ENCODE measurements at places on chromosomes 3 and 15.

- ATAC-seq: no peak
These were observed 103.1 kb downstream of the OTOL1 start for GRCh38 chr3:161599697-161600096.

- no peak for ATAC-seq
These were observed 203.5 kb downstream of the UBE2E2 start for GRCh38 chr3:23406601-23407000.

DNA sequence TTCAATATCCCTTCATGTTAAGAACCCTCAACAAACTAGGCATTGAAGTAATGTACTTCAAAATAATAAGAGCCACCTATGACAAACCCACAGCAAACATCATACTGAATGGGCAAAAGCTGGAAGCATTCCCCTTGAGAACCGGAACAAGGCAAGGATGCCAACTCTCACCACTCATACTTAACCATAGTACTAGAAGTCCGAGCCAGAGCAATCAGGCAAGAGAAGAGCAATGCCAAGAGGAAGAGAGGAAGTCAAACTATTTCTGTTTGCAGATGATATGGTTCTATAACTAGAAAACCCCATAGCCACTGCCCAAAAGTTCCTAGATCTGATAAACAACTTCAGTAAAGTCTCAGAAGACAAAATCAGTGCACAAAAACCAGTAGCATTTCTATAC is 161.9 kb downstream of the UBE2E2 start:
- no peak for ATAC-seq

- peak; percentile 55 for ATAC-seq
These were observed 280.8 kb upstream of the ROPN1 start for GRCh38 chr3:124272605-124273151.

GRCh38 chr3:133829310-133829707 is 23.7 kb downstream of the SRPRB start:
- ATAC-seq: no peak

GRCh38 chr3:146732325-146732724 is 127.2 kb upstream of the PLSCR5 start:
- ATAC-seq: no peak

DNA sequence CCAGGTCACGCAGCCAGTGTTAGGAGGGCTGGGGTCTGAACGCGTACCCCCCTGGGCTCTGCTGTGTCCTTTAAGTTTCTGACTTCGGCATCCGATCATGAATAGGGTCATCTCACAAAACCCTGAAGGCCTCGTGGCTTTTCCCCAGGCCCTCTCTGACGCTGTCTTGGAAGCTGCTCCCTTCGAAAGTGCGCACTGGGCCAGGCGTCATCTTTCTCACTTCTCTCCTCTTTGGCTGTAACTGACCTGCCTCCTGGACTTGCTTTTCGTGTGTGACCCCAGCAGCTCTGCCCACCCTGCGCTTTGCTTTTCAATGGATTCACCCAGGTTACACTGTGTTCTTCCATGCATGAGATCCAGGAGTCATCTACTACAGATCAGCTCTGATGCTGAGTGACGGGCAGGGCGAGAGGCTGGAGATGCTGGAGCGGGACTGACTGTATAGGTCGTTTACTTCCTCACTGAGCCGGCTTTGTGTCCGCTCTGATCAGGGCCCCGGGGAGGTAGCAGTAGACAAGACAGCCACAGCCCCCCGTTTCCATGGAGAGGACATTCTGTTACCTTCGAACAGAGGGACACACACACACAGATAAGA is 45.0 kb upstream of the PCSK6 start:
- no peak for ATAC-seq

DNA sequence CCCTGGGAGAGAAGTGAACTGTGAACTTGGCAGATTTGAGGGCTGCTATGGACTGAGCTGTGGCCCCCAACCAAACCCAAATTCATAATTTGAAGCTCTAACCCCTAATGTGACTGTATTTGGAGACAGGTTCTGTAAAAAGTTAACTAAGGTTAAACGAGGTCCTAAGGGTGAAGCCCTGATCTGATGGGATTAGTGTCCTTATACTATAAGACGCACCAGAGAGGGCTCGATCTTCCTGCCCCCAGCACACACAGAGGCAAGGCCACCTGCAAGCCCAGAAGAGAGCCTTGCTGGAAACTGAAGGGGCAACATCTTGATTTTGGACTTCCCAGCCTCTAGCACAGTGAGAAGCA is 34.0 kb downstream of the TKT start:
- no peak for ATAC-seq

DNA sequence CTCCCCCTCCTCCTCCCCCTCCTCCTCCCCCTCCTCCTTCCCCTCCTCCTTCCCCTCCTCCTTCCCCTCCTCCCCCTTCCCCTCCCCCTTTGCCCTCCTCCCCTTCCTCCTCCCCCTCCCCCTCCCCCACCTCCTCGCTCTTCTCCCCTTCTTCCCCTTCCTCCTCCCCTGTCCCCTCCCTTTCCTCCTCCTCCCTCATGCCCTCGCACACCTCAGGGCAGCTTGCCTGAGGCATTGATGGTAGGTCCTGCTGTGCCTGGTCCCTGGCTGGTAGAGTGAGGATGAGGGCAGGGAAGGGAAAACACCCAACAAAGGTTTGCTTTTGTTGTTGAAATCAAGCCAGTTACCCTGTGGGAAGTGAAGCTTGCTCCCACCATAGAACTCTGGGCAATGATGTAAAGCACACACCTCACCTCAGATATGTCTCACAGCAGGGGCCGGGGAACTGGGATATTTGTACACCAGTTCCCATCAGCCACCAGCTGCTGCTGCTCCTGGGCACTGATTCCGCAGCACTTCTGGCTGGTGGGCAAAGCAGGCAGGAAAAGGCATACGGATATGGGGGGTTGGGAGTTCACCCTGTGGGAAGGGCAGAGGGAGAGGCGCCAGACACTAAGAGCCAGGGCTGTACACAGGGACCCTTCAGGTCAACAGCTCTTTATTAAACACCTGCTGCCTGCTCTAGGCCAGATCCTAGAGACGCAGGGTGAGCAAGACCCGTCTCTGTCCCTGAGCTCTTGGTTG is 13.8 kb downstream of the ISG20 start:
- no peak for ATAC-seq

- ATAC-seq: no peak
These were observed 184.1 kb upstream of the LRRC3B start for GRCh38 chr3:26438325-26438940.

DNA sequence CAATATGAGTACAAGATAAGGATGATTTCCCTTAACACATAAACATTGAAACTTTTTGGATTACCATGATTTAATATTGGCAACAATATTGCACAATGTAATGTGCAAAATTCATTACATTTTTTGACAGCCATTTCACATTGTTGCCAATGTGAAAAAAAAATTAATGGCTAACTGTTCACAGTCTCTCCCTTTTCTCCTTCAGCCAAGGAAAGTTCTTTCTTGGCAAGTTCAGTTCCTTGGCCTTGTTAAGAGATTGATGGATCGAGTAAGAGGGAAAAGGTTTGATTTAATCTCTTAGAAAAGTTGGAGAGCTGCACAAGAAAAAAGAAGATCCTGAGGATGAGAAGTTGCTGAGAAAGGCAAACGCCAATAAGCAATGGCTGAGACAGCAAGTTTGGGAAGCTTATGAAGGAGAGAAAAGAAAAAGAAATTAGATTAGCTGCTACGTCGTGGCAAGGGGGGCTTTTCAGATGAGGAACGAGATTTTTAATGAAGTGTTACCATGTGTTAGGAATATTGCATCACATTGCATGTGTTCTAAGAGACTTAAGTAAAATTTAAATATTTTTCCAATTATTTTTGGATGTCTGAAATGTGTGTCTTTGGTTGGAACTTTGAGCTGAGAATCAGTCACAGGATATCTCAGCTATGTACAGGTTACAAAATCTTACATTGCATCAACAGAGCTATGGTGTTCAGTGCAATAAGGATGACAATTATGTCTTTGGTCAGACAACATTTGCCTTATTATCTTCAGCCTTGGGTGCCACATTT is 61.4 kb upstream of the ZNF280D start:
- ATAC-seq: peak; percentile 83

- ATAC-seq: no peak
These were observed 6.8 kb upstream of the CHST14 start for GRCh38 chr15:40463886-40464545.

- peak; percentile 1 for ATAC-seq
These were observed 432 bp upstream of the RAD54L2 start for GRCh38 chr3:51538115-51538458.

GRCh38 chr3:38157595-38157994 is 7.7 kb upstream of the OXSR1 start:
- no peak for ATAC-seq

- no peak for ATAC-seq
These were observed at the start of gene KNG1 for GRCh38 chr3:186717039-186717457. TSS of gene KNG1 (plus strand) at chr3:186717359. CDS start at chr3:186717543, 184 bp downstream.
